ENCODE measurements at places on chromosomes 1 and 21. TPM values are rescaled to one million over a fixed set of nuclear protein-coding genes. Genes with fewer than 3 reads are reported as not detected.

Gene ST6GALNAC5
- total RNA-seq: 0.23 TPM

Gene NECTIN4
- total RNA-seq: 1.0 TPM

Gene CSF1
- total RNA-seq: 7.7 TPM

Gene CCDC18
- 10.5 TPM for total RNA-seq

Gene MSH4
- 0.10 TPM for total RNA-seq

Gene FCRL5
- not detected for total RNA-seq

Gene CHRM3
- total RNA-seq: 0.62 TPM

Gene TCHH
- 0.03 TPM for total RNA-seq
